SK-N-MC (cell line): ENCODE measurements at places on chromosomes 11 and 22.

DNA sequence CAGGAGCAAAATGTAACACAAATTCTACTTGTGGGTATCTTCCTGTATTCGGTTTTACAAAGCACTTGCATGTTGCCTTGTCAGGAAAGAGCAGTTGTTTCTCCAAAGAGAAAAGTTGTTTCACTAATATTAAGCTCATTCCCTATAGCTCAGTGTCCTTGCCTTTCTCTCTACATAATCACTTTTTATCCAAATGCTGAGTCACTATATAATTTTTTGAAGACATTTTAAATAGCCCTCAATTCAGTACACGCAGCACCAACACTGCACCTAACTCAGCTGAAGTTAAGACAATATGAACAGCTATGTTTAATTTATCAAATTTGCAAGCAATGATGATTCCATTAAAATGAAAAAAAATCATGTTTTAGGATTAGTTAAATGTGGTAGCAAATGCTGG lies 14.5 kb upstream of the MRTFA start:
- no peak for DNase-seq

DNA sequence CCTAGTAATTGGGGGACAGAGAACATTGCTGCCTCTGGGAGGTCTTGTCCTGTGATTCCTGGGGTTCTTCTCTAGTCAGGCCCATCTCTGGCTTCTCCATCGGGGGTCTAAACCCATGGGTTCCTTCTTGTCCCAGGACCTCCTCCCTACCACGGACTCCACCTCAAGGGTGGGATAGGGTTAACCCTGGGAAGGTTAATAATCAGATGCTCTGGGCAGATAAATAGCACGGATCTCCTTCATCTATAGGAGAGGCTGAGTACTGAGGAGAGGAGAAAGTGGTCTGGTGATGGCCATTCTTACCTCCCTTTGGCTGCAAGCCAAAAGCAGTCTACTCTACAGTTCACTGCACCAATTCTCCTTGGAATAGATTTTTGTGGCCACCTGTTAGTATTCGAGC lies 10.5 kb downstream of the HEPHL1 start:
- DNase-seq = no peak

- no peak for DNase-seq
These were observed 11.6 kb downstream of the PLAAT4 start for GRCh38 chr11:63548178-63548577.

DNA sequence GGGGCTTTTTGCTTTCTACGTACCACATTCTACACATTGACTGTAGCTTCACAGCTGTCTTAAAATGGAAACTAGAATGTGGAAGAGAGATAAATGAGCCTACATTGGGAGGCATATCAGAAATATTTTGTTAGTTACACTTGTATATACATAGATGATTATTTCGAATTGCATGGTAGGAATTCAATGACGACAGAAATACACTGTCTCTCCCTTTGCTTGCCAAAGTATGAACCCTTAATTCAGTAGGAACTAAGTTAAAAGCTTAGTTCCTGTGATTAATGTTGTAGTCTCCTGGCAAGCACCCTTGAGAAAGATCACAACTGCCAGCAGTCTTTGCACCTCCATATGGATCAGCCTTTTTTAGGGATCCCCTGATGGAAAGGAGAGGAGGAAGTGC lies 10.1 kb downstream of the C11orf87 start:
- DNase-seq = no peak

GRCh38 chr11:70067036-70067435 lies 11.1 kb upstream of the ANO1 start:
- no peak for DNase-seq

DNA sequence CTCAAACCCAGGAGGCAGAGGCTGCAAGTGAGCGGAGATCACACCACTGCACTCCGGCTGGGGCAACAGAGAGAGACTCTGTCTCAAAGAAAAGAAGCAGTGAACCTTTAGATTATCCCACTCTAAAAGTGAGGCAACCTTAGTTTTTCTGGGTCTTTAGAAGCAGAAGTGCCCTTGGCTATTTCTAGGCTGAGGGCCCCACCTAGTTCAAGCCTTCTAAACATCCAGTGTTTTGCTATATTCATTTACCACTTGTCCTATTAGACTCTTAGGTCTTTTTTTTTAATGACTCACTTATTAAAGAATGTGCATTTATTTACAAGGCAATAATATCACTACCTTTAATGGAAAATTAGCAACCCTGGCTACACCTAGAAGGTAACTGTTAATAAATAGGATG lies 16.7 kb upstream of the EHF start:
- no peak for DNase-seq

GRCh38 chr22:24322522-24322921 lies 51.9 kb downstream of the SPECC1L start:
- no peak for DNase-seq

DNA sequence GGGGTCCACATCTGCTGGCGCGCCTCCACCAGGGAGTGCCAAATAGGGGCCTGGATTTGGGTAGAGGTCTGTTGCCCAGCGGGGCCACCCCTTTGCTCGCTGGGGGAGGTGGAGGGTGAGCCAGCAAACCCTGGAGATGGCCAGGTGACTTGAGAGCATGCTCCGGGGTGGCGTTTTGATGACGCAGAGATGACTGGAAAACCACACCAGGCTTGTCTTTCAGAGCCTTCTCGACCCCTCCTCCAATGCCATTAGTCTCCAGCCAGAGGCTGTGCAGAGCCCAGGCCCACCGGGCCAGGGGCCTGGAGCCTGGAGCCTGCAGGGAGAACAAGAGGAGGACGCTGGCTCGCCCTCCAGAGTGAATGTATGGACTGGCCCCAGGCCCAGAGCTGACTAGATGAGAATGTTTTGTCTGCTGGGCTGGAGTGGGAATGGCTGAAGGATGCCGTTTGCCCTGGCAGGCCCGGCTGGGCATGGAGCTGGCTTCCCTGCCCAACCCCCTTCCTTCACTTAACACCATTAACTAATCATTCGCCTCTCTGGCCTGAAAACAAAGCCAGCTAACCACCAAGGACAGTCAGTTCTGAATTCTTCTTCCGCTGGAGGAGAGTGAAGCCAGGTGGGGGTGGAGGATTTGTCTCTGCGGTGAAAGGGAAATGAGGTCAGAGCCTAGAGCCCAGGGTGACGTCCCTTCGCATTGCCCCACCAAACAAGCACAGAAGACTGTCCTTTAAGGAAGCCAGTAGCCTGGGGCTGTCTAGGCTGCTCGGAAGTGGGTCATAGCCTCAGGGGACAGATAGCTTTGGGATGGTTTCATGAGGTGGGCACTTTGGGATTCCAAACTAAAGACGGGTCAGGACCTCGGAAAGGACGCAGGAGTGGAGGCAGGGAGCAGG lies 1.6 kb upstream of the MCAM start:
- no peak for DNase-seq
